ENCODE measurements at places on chromosomes 16 and 17. TPM values are rescaled to one million over a fixed set of nuclear protein-coding genes. Genes with fewer than 3 reads are reported as not detected.

MYOCD gene
- total RNA-seq: not detected

ACSM5 gene
- total RNA-seq: not detected

SPATA22 gene
- total RNA-seq: not detected

PGAP6 gene
- 96.7 TPM for total RNA-seq

KRT25 gene
- not detected for total RNA-seq

SLC39A11 gene
- 6.8 TPM for total RNA-seq

HOXB8 gene
- not detected for total RNA-seq

ZFP3 gene
- total RNA-seq: 1.7 TPM

ZP2 gene
- not detected for total RNA-seq

ANKRD13B gene
- total RNA-seq: 7.7 TPM

HOXB4 gene
- 6.0 TPM for total RNA-seq

ORC6 gene
- 7.9 TPM for total RNA-seq

TBX6 gene
- 0.09 TPM for total RNA-seq

Measured in endothelial cell of coronary artery (primary cell).